ENCODE measurements at places on chromosomes 13 and 19.

GRCh38 chr13:91724591-91724990 is 326.2 kb downstream of the GPC5 start:
- no peak for DNase-seq

DNA sequence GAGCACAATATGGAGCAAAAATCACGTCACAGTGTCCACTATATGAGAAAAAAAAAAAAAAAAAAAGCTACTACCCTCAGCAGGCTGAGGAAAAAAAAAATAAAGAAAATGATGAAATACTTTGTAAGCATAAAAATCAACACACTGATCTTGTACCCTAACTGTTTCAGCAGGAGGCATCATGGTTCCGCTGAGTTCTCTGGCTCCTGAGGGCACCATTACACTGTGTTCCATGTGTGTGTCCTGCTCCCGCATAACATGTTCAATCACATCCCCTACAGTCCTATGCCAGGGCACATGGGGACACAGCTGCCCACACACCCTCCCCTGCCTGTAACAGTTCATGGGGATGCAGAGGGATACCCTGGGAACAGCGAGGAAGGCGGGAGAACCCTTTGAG is 33.5 kb downstream of the DOCK9 start:
- no peak for DNase-seq

DNA sequence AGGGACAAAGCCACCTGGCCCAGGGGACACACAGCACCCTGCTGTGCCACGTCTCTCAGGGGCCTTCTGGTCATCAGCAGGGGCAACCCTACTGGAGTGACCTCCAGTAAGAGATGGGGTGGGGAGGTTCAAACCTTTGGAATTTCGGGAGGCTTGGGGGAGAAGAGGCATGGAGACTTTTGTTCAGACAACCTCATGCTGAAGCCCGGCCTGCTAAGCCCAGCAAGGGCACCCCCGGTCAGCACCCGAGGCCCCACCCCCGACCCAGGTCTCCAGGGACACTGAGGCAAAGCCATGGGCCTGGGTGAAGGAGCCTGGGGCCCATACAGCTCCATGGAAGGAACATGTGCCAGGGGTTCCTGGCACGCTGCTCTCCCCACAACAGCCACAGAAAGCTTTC is 23.3 kb downstream of the ZNF787 start:
- DNase-seq: no peak

DNA sequence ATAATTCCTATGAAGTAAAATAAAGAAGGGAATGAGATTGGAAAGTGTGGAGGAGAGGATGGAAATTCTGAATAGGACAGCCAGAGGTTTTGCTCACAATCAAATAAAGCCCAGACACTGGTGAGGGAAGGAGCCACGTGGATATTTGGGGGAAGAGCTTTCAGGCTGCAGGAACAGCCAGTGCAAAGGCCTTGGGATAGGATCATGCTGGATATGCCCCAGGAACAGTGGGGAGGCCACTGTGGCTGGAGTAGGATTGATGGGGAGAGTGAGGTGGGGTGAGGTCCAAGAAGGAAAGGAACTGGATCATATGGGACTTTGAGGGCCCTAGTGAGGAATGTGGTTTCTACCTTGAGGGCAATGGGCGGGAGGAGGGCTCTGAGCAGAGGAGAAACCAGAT is 4.1 kb upstream of the FXYD5 start:
- DNase-seq: no peak

DNA sequence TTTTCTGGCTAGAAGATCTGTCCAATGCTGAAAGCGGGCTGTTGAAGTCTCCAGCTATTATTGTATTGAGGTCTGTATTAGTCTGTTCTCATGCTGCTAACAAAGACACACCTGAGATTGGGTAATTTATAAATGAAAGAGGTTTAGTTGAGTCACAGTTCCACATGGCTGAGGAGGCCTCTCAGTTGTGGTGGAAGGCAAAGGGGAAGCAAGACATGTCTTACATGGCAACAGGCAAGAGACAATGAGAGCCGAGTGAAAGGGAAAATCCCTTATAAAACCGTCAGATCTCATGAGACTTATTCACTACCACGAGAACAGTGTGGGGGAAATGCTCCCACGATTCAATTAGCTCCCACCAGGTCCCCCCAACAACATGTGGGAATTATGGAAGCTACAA is 980.4 kb downstream of the SLITRK5 start:
- DNase-seq: no peak

All from tibial nerve (tissue), 4 donors.